ENCODE measurements at places on chromosomes 1 and 21.

GRCh38 chr1:176522310-176522845 is 59.4 kb downstream of the PAPPA2 start:
- DNase-seq = no peak

DNA sequence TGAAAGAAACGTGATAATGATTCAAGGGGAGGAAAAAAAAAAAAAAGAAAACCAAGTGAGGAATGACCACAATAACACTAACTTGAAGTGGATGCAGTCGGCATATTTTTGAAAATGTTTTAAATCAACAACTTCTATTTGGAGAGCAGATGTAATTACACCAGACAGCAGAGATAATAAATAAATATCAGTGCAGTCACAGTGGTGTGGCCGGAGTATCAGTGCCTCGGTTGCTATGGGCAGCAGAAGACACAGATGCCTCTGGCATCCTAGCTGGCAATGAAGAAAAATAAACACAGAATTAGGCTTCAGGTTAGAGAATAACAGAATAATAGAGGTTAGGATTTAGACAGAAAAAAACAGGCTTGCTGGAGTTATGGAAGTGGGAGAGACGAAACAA is 888.3 kb downstream of the LTN1 start:
- no peak for DNase-seq

DNA sequence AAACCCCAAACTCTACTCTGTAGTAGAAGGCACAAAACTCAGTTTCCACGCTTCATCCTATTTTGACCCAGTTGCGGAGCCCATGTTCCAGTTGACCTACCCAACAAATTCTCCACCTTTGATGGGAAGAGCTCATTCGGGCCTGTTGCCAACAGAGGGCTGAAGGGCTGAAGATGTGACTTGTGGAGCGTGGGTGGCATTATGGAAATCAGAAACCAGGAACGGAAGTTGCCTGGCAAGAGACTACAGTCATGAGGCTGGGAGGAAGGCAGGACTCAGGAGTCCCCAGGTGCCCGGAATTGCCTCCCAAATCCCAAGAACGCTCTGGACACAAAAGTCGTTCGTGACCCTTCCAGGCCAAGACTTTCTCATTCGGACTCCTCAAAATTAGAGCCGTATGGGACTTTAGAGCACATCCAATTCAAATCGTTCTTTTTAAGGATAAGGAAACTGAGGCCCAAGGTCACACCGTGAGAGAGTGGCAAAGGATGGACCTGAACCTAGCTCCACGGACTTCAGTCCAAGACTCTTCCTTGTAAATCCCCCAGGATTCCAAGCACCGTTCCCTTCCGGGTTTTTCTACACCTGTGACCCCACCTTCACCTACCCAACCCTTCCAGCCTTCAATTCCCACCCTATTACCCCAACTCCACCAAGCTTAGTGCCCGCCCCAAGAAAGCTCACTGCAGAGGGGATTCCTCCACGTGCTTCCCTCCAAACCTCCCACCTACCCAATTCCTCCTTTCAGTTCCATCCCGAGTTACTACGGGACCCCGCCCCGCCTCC is 739 bp downstream of the SMG5 start:
- DNase-seq = no peak

DNA sequence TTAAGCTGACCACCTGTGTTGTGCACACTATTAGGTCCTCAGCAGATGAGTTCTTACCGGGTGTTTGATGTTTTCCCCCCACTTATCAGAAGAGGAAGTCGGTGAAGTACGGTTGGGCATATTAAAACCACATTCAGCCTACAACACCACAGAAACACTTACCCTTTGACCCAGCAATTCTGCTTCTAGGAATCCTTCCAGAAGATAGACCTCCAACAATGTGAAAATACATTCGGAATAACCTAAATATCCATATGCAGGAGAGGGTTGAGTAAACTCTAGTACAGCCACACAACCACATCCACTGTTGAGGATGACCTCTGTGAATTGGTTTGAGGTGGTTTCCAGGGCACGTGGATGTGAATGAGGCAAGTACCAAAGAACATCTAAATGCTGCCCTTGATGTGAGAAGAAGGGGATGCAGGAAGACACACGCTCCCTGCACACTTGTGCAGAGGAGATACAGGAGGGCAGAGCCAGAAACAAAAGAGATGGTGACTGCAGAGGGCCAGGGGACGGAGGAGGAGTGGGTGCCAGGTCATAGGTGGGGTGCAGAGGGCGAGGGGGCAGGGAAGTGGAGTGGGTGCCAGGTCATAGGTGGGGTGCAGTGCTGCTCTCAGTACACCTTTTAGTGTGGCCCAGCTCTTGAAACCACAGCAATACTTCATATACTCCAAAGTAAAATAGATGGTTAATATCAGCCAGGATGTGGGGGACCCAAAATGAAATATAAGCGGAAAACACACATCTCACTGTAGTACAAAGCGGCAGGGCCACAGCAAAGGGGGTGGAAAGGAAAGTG is 12.8 kb downstream of the ADARB1 start:
- no peak for DNase-seq

DNA sequence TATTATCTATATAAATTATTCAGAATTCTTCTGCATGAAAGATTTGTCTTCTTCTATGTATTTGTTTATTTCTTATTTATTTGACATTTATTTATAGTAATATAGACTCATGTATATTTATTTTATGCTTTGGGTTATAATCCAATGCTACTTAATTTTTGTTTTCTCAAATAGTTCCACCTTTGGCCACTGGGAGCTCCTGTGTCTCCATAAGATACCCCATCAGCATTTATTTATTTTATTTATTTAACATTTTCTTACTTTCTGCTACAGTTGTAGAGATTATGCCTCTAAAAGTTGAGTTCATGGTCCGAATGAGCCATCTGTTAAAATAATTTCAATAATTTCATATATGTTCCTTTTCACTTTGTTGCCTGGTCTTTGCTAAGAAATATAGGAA is 289.4 kb downstream of the ADGRL2 start:
- no peak for DNase-seq

DNA sequence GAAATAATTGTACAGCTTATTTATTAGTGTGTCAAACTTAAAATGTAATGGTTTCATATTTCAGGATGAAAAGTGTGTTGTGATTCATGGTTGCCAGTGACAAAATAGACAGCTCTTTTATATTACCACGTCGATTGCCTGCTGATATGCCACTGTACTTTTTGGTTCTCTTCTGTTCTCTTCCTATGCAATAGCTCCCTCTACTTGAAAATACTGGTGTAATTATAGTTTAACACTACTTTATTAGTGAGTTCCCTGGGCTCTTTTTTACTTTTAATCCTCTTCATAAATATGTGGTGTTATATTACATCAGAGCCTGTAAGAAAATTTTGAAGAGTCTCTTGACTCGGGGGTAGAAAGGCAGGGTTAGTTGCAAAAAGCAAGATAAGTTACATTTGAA is 111.3 kb downstream of the PATJ start:
- DNase-seq = no peak

GRCh38 chr1:215458562-215458961 is 108.5 kb upstream of the KCTD3 start:
- DNase-seq = no peak

GRCh38 chr1:219563568-219563967 is 49.3 kb downstream of the ZC3H11B start:
- no peak for DNase-seq

- no peak for DNase-seq
Measured at GRCh38 chr1:179814546-179814838, 63.1 kb downstream of the TOR1AIP2 start.

DNA sequence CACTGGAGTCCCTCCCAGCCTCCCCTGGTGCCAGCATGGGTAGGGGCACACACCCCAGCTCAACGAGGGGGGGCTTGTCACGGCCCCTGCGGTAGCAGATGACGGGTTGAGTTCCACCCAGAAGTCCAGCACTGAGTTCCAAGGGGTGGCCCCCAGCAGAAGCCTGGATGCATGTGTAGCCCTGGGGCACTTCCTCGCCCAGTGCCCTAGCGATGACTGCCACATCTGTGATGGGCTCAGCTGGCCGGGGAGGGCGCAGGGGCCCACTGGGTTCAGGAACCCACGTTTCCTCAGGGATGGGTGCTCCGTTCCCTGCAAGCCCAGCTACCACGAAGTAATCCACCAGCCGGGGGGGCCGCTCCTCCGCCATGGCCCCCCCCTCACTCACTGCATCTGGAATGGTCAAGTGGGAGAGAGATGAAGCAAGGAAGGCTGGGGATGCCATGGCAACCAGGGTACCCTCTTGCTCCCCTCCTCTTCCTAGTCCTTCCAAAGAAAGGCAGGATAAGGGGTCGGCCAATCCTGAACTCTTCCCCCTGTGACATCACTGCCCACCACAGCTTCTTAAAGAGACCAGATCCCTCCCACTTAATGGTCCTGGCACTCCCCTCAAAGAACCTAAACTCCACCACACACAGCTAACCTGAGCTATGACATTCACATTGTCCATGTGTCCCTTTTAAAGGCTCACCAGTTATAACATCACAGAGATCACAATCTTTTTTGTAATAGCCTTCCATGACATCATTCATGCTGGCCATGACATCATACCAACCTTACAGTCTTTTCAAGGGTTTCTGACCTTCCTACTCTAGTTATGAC is 2.3 kb downstream of the DENND4B start:
- DNase-seq = no peak

DNA sequence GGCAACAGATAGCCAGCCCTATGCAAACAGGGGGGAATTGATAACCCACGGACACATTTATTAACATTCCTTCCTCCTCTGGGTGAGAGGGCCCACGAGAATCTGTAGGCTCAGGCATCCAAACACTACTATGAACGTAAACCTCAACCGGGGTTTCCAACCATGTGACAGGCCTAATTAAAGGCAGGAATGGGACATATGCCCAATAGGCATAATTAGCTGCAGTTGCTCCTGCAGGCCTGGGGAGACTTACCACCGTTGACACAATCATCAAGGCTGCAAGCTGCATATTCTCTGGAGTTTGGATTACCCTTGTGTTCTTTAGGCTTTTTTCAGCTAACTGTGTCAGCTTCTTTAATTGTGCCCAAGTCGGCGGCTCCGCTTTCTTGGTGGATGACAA is 22.2 kb upstream of the GBP1 start:
- DNase-seq = no peak

- no peak for DNase-seq
Measured at GRCh38 chr1:162710780-162711465, 78.7 kb downstream of the DDR2 start.

DNA sequence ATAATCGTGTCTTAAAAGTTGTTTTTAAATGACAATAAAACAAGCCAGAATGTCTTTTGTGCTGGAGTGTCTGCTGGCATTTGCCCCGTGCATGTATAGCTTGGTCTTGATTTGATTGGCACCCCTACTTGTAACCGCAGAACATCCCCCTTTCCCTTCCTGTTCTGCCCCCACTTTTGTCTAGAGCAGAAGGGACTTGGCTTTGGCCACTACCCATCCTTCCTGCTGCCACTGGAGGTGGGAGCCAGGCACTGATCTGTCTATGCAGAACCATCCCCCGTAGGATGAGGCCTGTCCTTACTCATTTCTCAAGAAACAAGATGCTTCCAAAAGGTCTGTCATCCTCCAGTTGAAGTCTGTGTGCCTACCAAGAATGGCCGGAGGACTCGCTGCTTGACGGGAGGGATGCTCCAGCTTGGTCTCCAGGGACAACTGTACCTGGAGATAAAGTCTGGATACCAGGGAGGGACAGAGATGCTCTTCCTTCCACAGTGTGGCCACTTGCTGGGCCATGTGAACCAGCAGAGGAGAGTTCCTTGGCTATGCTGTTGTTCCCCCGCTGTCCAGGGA is 1.1 kb upstream of the SLC27A3 start:
- DNase-seq = no peak

DNA sequence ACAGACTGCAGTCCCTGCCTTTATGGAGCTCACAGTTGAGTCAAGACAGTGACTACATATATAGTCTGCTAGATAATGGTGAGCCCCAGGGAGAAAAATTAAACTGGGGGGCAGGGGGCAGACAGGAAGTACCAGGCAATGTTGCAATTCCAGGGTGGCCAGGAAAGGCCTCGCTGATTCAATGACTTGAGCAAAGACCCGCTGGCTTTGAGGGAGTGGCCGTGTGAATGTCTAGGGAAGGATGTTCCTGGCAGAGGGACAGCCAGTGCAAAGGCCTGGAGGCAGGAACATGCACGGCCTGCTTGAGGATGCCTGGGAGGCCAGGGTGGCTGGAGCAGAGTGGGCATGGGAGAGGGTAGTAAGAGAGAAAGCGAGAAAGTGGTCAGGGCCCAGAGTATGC is 23.0 kb upstream of the EPHA8 start:
- DNase-seq = no peak

DNA sequence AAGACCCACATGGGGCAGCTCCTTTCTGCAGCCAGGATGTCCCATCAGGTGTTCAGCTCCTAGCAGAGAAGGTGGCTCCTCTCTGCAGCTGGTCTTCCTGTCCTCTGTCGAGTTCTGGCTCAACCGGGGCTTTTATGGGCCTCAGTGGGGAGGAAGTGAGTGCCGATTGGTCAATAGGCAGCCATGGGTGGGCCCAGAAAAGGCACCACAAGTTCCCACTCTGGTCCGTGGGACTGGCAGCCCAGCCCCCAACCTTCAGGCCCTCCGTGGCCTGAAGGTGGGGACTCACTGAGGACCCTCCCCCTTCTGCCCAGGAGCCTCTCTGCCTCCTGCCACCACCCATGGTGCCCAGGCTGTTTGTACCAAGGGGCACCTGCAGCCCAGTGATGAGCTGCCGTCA is 161.7 kb upstream of the DUSP10 start:
- DNase-seq = no peak

DNA sequence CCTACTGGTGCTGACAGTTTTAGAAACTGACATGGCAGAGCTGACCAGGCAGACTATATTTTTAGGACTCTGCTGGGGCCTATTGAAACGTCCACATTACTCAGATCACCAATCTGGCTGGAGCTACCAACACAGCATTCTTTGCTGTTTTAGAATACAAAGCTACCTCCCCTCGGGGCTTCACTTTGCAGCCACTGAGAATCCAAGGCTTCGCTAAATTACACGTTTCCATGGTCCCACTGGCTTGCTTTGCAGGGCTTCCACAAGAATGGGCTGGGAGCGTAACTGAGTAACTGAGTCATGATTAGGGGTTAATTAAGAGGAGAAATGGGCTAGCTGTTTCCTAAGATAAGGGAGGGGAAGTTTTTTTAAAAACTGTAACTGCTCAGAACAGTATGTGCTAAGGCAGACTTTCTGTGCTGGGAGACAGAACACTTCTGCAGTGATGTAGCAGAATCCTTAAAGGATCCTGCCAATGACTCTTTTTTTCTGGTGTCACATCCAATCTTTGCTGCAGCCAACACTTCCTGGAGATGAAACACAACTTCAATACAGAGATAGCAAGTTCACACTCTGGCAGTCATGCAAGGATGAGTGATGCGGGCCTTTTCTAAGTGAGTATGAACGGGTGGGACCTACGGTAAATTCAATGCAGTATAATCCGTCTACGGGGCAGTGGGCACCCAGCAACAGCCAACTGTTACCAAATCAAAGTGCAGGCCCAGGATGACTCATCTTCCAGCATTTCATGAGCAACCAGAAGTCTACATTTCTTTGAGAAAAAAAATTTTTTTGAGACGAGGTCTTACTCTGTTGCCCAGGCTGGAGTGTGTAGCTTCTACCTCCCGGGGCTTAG is 21.5 kb downstream of the NDUFS5 start:
- no peak for DNase-seq

GRCh38 chr1:241985787-241986186 is 13.1 kb downstream of the MAP1LC3C start:
- DNase-seq = no peak

Data from activated CD8-positive, alpha-beta memory T cell treated with anti-CD3 and anti-CD28 coated beads for 1 hour (primary cell).